ENCODE measurements at places on chromosomes 7 and 10.

DNA sequence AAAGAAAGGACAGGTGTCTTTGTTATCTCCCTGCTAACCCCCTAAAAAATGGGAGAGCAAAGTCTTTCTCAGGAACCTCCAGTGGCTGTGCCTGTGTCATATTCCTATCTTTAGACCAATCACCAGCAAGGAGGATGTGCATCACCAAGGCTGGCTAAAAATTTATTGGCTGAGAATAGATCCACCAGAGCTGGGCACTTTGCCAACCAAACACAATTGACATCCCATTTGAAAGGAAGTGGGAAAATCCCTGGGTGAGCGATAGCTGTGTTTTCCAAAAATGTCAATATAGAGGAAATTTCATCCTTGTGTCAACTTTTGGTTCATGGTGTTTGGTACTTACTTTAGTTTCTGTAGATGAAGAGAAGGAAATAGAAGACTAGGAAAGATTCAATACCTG lies 13.1 kb upstream of the GPR141 start:
- DNase-seq: no peak

GRCh38 chr10:46014683-46015405 lies 15.6 kb downstream of the NCOA4 start:
- DNase-seq: no peak

- no peak for DNase-seq
These were observed 203.0 kb downstream of the CNTNAP2 start for GRCh38 chr7:146319629-146320028.

DNA sequence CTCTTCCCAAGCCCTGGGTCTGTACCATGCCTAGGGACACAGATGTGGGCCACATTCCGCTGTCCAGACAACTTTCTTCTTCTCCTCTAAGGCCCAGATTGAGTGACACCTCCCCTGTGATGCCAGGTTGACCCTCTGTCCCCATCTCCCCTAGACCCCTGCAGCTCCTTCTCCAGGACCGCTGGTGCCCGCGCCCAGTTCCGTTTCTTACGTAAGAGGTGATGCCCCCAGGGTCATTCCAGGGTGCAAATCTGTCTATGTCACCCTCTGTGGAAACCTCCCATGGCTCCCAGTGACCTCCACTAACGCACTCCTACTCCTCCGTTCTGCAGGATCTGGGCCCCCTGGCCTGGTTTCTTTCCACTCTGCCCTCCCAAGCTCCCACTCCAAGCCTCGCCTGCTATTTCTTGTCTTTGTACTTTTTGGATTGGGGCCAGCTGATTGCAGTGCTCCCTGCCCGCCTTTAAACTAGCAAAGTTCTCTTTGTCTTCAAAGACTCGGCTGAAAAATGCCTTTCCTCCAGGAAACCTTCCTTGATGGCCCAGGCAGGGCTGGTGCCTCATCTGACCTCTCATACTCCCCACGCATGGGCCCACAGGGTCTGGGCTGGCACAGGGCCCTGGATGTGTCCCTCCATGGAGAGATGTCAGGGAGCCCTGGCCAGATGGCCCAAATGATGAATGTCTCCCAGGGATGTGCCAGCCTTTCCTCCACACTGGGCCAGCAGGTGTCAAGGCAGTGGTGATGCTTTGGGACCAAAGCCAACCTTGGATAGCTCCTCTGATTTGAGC lies 21.3 kb upstream of the ELN start:
- DNase-seq: no peak

DNA sequence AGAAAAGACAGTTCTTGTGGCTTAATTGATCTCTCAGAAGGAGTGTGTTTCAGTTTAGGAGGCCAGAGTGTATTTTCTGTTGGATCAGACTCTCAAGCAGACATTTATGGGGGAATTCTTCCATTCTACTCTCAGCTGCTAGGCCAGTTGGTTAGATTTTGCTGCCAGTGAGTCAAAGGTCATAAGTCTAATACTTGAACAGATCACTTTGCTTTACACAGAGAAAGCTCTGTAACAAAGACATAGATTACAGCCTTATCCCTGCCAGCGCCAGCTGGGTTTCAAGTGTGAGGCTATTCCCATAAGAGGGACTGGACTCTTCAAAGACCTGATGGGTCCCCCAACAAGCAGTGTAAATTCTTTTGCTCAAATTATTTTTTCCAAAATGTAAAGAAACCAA lies 145.6 kb upstream of the SEMA3C start:
- DNase-seq: peak; percentile 38

DNA sequence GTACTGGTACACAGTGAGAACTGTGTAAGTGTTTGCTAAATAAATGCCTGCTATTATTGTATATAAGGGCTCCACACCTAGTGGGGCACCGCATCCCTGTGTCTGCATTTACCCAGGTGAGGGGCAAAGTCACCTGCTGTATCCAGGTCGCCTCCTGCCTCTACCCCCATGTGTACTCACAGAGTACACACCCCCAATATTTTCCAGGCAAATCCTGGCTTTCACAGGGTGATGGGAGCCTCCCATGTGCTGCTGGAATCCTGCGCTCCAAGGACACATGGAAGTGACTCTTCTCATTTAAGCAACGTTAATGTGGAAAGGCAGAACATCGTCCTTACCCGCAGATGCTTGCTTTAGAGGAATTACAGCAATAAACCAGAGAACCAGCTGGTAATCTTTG lies 48.2 kb downstream of the ARHGAP22 start:
- DNase-seq: no peak

DNA sequence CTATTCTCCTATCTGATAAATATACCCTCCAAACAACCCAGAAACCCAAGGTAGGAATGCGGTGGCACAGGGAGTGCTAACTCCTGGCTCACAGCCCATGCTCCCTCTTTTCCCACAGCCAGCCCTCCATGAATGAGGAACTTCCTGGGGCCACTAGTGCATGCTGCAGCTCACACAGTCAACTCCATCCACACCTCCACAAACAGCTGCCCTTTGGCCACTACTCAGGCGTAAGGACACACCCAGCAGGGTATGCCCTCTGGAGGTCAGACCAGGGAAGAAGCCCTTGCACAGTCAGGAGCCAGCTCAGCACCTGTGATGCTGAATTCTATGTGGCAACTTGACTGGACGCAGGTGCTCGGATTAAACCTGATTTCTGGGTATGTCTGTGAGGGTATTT lies 85.2 kb upstream of the PIK3CG start:
- DNase-seq: peak; percentile 72

DNA sequence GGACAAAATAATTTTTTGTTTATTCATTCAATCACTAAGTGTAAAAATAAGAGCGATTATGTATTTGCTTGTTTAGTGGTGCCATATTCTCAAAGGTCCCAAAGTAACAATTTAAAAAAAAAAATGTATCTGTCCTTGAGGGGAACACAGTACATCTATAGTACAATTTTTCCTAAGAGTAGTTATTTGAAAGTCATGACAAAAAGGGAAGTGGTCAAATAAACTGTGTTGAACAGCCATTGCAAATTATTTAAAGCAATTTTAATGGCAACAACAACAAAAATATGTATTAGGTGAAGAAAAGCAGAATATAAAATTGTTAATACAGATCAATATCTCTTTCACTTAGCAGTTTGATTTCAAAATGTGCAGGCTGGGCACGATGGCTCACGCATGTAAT lies 943.5 kb downstream of the CNTNAP2 start:
- no peak for DNase-seq

GRCh38 chr7:66877577-66878300 lies 43.3 kb upstream of the TMEM248 start:
- no peak for DNase-seq

DNA sequence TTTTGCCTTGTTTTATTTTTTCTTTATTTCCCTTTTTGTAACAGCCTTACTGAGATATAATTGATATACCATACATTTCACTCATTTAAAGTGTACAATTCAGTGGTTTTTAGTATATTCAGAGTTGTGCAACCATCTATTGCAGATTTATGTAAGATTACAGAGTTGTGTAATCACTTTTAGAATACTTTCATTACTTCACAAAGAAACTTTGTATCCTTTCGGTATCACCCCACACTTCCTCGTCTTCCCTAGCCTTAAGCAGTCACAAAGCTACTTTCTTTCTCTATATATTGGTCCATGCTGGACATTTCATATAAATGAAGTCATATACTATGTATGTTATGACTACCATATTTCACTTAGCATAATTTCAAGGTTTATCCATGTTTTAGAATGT lies 74.6 kb downstream of the ATRNL1 start:
- DNase-seq: no peak

DNA sequence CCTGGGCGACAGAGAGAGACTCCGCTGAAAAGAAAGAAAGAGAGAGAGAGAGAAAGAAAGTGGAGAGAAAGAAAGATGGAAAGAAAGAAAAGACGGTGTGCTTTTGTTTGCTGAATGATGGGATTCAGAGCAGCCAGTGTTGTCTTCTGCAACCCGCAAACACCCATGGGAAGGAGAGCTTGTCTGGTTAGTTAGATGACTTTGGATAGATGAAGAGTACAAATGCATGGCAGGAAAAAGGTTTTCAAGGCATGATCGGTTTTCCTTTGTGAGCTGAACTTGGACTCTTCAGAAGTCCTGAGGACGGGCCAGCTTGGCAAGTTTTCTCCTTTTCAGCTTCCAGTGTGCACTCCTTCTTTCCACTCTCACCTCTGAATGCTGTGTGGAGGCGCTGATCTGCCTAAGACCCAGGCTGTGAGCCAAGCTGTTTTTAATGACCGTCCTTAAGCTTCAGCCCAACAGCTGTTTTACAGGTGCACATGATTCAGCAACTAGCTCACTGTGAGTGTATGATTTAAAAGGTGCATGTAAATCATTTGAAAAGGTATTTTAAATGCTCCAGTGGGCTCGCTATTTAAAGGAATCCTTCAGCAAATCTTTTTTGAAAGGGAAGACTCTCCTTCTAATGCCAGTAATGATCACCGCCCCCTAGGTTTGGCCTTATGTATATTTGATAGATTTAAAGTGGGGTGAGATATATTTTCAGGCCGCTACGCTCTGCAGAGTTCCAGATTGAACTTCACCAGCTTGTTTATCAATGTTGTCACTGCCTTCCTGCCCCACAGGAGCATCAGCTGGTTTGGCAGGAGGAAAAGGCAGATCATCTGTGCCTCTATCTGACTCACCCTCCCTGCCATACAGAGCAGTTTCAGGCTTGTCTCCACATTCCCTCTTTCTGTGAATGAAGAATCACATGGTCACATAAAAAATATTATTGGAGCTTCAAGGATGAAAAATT lies 115.0 kb downstream of the PLXDC2 start:
- no peak for DNase-seq

DNA sequence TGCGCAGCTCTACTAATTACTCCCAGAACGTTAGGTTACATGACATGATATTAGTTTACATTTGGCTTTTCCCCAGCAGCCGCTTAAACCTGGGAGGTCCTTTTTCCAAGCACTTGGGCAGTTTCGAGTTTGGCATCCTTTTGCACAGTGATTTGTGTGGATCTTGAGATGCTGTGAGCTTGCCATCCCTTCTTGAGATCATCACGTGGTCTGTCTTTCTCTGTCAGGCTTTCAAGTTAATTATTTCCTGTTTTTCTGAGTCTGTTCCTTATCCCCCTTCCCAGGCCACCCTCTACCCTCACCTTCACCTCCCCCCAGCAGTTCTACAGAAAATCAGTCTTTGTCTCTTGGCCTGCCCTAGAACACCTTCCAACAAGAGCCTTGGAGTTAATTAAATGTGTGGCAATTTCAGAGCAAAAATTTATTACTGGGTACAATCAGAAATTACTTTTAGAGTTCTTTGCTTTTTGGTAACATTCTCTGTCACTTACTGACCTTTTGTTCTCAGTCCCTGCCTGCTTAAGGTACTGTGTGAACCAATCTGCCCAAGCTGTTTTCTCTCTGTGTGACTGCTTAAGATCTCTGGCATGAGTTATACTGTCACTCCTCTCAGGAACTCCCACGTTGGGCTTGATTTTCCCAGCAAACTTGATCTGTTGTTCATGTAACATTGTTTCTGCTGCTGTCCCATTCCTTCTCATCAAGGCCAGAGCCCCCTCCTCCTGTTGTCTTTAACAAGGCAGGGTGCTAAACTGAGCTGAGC lies 3.1 kb upstream of the SLF2 start:
- no peak for DNase-seq

- no peak for DNase-seq
These were observed 995 bp upstream of the PARD3 start for GRCh38 chr10:34816085-34816496.

DNA sequence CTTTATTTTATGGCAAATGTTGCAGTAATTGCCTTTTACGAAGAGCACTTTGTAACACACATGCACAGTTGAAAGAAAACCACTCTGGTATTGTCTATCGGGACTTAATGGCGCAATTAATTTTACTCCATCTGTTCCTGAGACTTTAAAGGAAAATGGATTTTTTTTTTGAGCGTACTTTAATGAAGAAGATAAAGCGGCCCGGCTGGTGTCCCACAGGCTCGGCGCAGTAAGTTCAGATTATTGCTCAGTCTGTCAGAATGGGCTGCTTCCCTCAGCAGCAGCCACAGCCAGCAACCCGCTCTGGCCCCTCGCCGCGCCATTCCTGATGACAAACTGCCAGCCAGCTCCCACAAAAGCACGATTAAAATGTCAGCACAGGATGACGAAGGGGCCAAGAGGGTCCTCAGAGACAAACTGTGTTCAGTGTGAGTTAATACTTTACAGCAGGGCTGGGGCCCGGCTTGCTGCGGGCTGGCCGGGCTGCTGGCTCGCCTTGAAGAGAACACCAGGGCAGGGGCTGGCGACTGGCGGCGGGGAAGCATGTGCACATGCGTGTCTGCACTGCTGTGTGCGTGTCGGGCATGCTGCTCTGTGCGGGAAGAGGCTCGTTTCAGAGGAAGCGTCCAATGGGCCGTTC lies 501.0 kb upstream of the GALNT17 start:
- no peak for DNase-seq
